Hepatocyte (in vitro differentiated cells): ENCODE measurements at places on chromosomes 6 and 20. TPM values are rescaled to one million over a fixed set of nuclear protein-coding genes. Genes with fewer than 3 reads are reported as not detected.

- no peak for DNase-seq
Observed at GRCh38 chr6:43729537-43729936, 40.5 kb upstream of the VEGFA start.

GRCh38 chr6:167341665-167342655 is 17.1 kb downstream of the TTLL2 start:
- peak; percentile 76 for DNase-seq

DNA sequence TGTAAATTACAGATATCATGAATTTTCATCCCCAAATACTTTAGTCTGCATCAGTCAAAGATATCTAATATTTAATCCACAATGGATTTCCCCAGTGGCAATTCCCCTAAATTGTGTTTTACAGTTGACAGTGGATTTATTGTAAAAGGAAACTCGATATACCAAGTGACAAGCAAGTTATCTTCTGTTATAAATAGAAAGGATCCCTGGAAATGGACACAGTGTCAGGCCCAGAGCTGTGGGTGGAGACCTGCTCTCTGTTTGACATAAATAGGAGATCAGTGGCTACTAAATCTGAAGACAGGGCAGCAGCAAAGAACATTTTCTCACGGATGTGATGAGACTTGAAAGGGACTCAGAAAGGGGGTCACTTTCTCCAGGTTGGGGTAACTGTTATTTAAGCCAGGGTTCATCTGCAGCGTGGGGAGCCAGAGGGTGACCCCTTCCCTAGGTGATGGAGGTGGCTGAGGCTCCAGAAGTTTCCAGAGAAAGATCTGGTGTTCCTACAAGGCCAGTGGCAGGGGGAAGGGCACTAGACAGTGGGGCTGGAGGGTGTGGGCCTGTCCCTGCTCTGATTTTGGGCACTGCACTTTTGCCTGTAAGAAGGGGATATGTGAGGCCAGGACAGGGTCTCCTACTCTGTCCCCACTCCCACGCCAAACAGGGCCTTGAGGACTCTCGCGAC is 12.3 kb upstream of the FAM110A start:
- DNase-seq = no peak

DNA sequence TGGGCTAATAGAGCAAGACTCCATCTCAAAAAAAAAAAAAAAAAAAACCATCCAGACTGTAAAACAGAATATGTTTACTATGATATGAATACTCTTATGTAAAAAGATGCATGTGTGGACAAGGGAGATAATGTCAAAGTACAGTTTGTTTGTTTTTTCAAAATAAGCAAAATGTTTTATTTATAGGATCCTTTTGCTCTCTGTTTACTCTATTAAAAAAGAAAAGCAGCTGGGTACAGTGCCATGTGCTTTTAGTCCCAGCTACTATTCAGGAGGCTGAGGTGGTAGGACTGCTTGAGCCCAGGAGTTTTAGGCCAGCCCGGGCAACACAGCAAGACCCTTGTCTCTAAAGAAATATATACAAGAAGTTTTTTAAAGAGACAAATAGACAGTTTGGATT is 38.1 kb downstream of the UQCC1 start:
- DNase-seq = no peak

GRCh38 chr6:10310330-10310653 is 104.6 kb downstream of the TFAP2A start:
- no peak for DNase-seq

- DNase-seq = no peak
Observed at GRCh38 chr6:132749111-132749510, 8.6 kb downstream of the VNN2 start.

- no peak for DNase-seq
Observed at GRCh38 chr20:63885264-63886053, 9.5 kb upstream of the DNAJC5 start.

DNA sequence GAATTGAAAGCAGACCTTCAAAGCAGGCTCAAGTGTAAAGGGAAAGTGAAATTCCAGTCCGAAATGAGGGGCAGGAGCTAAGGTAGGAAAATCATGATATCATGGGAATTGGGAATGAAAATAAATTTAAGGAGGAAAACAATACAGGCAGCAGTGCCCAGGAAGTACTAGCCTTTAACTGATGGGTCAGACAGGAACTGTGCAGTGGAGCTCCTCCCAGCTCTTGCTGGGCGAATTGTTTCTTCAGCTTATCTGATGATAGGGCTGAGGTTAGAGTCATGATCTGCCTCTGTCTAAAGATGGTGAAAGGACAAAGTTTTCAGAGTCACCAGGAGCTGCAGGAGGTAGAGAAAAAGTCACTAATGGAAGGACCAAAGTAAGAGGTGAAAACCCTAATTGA is 457.9 kb upstream of the PTCHD4 start:
- no peak for DNase-seq

DNA sequence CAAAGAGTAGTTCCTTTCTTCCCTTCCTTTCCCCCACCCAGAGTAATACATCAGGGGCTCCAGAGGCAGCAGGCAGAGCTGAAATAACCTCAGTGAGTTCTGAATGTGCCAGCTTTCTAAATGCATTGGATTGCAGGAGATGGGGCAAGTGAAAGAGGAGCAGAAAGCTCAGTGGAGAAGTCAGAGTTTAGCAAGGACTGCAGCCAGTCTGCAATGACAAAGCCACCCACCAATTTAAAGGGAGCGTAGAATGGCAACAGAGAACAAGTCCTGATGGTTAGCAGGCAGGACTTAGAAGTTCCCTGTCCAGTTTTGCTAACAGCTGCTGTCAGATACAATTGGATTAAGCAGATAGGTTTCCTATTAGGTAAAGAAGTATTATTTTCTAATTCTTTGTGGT is 203.4 kb upstream of the RIN2 start:
- no peak for DNase-seq

DNA sequence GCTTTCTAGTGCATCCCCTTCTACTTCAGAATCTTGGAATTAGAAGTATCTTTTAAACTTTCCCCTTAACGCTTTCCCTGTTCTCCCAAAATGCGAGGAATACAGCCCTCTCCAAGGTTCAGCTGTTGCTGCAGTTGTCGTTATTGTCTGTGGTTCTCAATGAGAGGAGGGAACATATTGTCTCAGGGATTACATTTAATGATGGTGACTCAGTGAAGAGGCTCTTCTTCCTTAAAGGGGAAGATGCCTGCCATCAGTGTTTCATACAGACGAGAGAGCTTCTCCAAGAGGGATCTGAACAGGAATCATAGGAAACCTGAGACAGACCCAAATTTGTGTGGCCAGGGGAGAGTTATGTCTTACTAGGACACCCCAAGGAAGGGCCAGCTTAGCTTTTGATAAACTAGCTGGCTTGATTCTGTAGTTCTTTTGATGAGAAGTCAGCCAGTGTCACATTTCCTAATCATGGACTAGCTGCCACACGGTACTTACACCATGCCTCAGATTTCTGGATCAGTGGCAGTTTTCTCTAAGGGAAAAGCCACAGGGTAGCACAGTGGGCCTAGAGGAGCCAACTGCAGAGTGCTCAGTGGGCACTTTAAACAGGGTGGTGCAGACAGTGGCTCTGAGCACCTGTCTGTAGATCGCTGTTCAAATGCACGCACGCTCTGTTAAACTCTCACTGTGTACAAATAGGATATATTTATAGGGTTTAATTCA is 59.7 kb upstream of the TMEM181 start:
- no peak for DNase-seq

DNA sequence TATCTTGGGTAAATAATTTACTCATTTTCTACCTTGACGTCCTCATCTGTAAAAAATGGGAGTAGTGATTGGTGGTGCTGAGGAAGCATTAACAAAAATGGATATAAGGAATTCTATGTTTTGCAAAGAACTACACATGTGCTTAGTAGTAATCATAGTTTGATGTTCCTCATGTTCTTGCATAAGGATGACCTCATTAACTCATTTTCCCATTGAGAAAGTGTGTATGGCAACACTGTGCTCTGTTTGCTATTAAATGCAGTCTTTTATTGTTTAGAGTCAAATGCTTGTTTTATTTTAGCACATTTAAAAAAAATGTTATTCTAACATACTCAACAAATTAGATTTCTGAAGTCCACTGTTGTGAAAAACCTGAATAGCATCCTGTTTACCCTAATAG is 211.2 kb upstream of the RSPO3 start:
- no peak for DNase-seq

GRCh38 chr6:149900620-149901443 is 2.9 kb upstream of the RAET1E start:
- no peak for DNase-seq

- peak; percentile 86 for DNase-seq
Observed at GRCh38 chr6:86937219-86938079, at the start of gene HTR1E. Gene HTR1E, plus strand, starts transcription at chr6:86937528. Its CDS starts 77,807 bp downstream, at chr6:87015335.

GRCh38 chr6:5746759-5747130 is 260.0 kb downstream of the NRN1 start:
- DNase-seq = no peak

DNA sequence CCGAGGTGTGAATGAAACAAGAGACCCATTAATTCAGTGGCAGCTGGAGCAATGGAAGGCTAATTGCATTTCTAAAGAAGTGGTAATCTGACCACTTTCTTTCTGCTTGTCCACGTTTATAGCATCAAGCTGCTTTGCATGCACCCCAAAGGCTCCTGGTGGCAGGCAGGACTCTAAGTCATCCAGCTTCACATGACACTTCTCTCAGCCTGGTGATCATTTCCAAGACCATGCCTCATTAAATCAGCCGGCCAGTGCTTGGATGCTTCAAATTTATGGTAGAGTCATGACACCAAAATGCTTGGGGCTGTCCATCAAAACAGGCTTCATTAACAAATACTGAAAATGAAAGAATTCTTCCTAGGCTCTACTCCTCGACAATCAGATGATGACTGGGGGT is 614.9 kb downstream of the DOK5 start:
- DNase-seq = no peak

DNA sequence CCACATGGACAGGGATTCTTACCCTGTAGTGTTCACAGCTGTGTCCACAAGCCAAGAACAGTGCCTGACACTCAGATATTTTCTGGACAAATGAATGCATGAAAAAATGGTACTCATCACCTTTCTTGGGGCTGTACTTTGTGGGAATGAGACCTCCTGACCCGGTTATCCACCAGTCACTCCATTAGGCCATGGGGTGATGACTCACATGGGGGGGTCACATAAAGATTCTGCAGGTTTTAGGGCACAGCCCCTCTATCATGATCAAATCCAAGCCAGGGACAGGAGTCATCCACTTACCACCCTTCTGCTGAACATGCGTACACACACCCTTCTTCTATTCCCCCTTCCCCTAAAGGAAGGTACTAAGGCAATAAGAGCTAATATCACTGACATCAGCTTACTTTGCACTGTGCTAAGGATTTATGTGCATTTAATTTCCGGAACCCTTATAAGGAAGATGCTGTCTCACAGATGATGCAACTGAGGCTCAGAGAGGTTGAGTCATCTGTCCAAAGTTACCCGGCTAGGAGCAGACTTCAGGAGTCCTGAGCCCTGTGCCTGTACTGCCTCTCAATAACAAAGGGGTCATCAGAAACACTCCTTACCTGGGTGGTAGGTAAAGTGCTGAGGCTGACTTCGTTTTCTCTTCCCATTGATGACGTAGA is 107.8 kb downstream of the NFATC2 start:
- DNase-seq = no peak

GRCh38 chr6:129835691-129836090 is 25.4 kb downstream of the TMEM244 start:
- peak; percentile 19 for DNase-seq

DNA sequence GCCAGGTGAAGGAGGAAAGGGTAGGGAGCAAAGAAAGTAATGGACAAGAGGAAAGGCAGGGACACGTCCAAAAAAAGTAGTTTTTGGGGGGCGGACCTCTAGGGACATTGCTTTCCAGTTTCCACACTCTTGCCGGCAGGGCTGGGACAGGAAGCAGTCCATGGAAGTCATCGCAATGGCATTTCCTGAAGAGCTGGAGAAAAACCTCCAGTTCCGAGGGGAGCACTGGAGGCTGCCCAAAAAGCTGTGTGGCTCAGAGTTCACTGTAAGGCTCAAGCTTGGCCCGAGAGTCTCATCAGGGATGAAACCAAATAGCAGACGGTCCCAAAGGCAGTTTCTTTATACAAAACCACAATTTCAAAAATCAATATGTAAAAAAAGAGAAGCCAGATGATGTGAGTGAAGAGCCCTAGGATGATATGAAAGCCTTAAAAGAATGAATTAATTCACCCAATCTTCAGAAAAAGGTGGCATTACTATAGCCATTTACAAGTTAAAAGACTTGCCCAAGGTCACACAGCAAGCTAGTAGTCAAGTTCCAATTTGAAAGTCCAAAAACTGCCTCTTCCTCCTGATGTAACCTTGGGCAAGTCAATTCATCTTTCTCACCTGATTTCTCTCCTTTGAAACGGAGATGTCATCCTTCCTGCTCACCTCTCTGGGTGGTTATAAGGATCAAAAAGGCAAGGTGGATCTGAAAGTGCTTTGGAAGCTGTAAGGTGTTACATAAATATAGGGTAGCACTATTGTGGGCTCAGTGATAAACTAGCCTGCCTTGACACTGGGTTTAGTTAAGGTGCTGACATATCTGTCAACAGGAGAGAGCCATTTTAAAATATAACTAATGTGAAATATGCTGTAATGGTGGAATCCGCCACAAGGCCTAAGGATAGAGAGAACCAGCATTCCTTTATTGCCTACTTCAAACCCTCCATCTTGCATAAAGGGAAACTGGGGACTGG is 9.1 kb downstream of the BCL2L1 start:
- peak; percentile 45 for DNase-seq

- no peak for DNase-seq
Observed at GRCh38 chr6:80503660-80504059, 397.2 kb downstream of the BCKDHB start.

Gene SNRPB2
- total RNA-seq = 53.1 and 64.3 TPM in 2 replicates

Gene ACTL10
- total RNA-seq = 0.17 and 0.24 TPM in 2 replicates

Gene ADGRB3
- 2.0 and 2.2 TPM in 2 replicates for total RNA-seq

Gene PI16
- total RNA-seq = not detected in 2 replicates

Gene HLA-F
- 7.8 and 8.8 TPM in 2 replicates for total RNA-seq

Gene DOK5
- 4.9 and 7.0 TPM in 2 replicates for total RNA-seq

Gene HLA-G
- 0.76 TPM in 1 of 2 replicates, not detected in the other for total RNA-seq

Gene CGA
- 35.5 and 43.8 TPM in 2 replicates for total RNA-seq

Gene OPN5
- total RNA-seq = not detected in 2 replicates

Gene FAXC
- total RNA-seq = 5.3 and 8.9 TPM in 2 replicates

Gene MOG
- not detected in 2 replicates for total RNA-seq
